Forelimb muscle (tissue), 1 donor: ENCODE measurements at places on chromosomes 3 and 15. TPM values are rescaled to one million over a fixed set of nuclear protein-coding genes. Genes with fewer than 3 reads are reported as not detected.

- DNase-seq: no peak
Observed at GRCh38 chr3:49456466-49456865, 13.6 kb upstream of the DAG1 start.

- no peak for DNase-seq
Observed at GRCh38 chr3:30347679-30348216, 258.7 kb upstream of the TGFBR2 start.

Gene POC1A
- polyA plus RNA-seq: 3.7 TPM

Gene SLITRK3
- 0.33 TPM for polyA plus RNA-seq

DNA sequence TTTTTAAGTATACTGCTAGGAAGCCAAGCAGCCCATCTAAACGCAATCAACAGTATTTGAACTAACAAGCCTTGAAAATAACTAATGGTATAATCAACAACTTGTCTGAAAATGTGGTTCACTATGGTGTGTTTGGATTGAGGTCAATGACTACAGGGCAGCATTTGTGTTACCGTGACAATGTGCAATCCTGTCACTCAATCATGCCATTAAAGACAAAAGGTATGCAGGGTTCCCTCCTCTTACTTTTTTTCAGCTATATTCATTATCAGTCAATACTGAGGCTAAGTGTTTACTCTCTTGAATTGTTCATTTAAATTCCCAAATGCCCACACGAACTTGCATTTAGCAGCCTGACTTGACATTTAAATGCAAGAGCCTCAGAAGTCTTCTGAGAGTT, 1099.3 kb upstream of the EPHA6 start:
- DNase-seq: no peak

DNA sequence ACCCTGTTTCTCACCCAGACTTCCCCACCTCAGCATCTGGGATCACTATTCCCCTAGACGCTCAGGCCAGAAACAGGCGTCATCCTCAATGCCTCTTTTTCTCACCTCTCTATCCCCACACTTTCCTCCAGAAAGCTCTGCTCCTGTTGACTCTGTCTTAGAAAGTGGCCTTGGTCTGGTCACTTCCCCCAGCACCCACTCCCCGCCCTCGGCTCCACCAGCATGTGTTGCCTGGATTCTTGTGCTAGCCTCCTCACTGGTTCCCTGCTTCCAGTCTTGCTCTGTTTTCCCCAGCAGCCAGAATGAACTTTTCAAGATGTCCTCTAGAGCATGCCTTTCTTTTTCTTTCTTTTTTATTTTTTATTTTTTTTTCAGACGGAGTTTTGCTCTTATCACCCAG, 39.7 kb upstream of the ESYT3 start:
- no peak for DNase-seq

DNA sequence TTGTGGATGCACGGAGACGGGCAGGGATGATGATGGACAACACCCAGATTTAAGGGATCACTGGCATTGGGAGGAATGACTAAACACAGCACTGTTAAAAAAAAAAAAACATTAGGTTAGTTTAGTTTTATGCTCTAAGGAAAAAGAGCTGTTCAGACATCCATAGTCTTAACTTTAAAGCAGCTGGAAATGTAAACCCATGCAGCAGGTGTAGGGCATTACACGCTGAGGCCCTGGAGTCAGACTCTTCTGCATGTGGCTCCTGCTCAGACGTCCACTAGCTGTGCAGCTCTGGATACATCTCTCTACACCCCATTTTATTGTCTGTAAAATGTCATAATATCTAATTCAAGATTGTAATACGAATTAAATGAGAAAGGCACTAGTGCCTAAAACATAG, 191.8 kb upstream of the RASGRP1 start:
- no peak for DNase-seq

Gene FAM3D
- not detected for polyA plus RNA-seq

Gene GLCE
- 27.4 TPM for polyA plus RNA-seq

Gene SSUH2
- 3.5 TPM for polyA plus RNA-seq

GRCh38 chr3:142159083-142159740, 9.9 kb upstream of the TFDP2 start:
- no peak for DNase-seq

- DNase-seq: no peak
Observed at GRCh38 chr3:31050296-31050695, 155.8 kb upstream of the GADL1 start.

GRCh38 chr3:134371542-134372324, 2.5 kb downstream of the AMOTL2 start:
- DNase-seq: no peak

DNA sequence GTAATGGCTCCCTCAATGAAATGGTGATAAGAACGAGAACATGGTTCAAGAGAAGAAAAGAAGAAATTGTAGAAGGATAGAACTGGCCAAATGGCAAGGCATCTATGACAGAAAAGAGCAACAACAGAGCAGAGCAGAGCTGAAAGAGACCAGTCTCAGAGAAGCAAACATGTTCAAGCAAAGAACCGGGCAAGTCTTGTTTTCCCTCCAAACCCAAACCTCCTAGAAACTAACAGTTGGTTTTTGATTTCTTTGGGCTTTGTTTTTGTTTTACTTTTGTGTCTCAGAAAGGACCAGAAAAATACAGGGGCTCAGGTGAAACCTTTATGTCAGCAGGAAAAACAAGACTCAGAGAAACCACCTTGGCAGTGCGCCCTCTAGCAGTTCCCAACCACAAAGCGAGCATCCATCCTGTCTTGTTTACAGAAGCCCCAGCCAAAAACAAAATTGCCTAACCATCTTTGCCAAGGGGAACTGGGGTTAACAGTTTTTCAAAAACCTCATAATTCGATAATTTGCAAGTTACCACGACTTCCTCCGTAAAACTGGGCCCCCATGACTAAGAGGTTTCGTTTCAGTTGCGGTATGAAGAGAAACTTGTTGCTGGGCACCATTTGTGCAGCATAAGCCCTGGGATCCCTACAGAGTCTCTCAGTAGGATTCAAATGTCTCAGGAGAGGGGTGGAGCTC, 159.2 kb upstream of the SLC24A5 start:
- no peak for DNase-seq

Gene CCDC54
- 2.8 TPM for polyA plus RNA-seq

Gene ANKRD63
- polyA plus RNA-seq: 0.32 TPM

Gene ATP8B4
- 1.9 TPM for polyA plus RNA-seq

Gene PLSCR5
- polyA plus RNA-seq: not detected

GRCh38 chr3:116148881-116149851, 296.1 kb downstream of the LSAMP start:
- DNase-seq: no peak

- DNase-seq: no peak
Observed at GRCh38 chr3:52313774-52314188, 2.3 kb upstream of the DNAH1 start.

GRCh38 chr3:77800893-77801292, 761.0 kb downstream of the ROBO2 start:
- DNase-seq: no peak

Gene CYP1A2
- 0.10 TPM for polyA plus RNA-seq

DNA sequence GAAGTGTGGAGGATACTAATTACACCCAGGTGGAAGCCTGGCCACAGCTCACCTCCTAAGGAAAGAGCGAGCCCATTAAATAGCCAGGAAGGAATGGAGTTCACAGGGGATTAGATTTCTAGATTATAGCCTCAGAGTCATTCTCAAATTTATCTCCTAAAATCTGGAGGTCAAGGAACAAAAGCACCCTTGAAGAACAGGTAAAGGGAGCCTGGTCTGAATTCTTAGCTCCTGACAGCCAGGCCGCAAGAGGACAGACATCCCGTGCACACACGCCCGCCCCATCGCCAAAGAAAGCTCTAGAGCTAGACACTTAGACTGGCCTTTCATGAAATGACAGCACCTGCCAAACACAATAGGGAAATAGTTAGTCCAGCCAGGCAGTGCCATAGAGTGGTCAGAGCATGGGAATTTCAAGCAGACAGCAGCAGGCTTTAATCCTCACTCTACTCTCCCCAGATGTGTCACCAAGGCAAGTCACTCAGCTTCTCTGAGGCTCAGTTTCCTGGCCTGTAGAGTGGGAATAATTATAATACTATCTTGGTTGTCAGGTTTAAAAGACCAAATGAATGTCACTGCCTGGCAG, 59.2 kb downstream of the LIPC start:
- no peak for DNase-seq

- no peak for DNase-seq
Observed at GRCh38 chr15:39846108-39846507, 63.5 kb upstream of the FSIP1 start.

Gene PROS1
- 21.0 TPM for polyA plus RNA-seq

Gene CP
- 1.3 TPM for polyA plus RNA-seq

DNA sequence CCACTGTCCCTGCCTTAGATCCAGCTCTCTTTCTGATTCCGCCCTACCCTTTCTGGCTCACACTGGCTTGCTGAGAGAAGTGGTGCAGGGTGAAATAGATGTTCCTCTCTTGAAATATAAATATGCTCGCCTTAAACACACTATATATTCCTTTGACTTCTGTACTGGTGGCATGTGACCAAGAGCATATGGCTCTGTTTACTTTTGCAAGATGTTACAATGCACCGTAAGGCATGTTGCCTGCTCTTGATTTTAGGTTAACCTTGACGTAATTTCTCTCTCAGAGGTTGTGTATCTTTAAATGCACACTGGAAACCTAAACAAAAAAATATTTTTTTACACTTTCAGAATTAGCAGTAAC, 749 bp downstream of the RSRC1 start:
- DNase-seq: no peak

- no peak for DNase-seq
Observed at GRCh38 chr15:64738226-64739095, 36.9 kb downstream of the RBPMS2 start.

GRCh38 chr3:7340795-7341194, 479.9 kb downstream of the GRM7 start:
- no peak for DNase-seq

Gene LRRC28
- polyA plus RNA-seq: 18.7 TPM

DNA sequence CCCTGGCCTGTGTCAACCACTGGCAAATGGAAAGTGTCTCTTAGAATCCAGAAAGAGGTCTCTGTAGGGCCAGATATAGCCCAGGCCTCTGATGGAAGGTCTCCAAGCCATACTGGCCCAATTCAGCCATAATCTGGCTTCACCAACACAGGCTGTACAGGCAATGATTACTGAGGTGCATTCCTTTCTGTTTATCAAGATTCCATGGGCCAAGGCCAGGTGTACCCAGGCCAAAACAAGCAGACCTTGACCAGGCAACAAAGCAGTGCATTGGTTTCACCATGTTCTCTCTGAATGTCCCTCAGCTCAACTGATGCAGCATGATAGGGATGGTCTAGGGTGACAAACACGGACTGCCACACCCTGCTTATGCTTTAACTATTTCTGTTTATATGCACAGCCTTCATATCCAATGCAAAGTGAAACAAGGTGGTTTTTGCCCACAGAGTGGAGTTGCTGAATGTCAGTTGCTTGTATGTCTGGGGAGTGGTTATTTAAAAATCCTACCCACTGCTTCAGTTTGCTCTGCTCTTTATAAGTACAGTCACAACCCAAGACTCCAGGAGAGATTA, 25.2 kb downstream of the CCNL1 start:
- DNase-seq: no peak
